Mucosa of gallbladder (tissue), 1 donor: ENCODE measurements at places on chromosomes 16 and 17. TPM values are rescaled to one million over a fixed set of nuclear protein-coding genes. Genes with fewer than 3 reads are reported as not detected.

GRCh38 chr16:14015461-14015860 is 55.7 kb upstream of the MRTFB start:
- DNase-seq = no peak

DNA sequence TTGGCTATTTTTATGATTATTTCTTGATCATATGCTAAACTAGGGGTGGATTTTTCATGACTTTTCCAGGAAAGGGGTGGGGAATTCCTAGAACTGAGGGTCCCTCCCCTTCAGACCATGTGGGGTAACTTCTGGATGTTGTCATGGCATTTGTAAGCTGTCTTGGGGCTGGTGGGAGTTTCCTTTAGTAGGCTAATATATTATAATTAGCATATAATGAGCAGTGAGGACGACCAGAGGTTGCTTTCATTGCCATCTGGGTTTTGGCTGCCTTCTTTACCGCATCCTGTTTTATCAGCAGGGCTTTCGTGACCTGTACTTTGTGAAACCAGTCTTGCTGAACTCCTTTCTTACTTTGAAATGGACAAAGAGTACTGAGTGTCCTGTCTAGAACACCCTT is 40.4 kb upstream of the ABCA5 start:
- no peak for DNase-seq

GRCh38 chr17:33228548-33228947 is 64.5 kb downstream of the ASIC2 start:
- no peak for DNase-seq

DNA sequence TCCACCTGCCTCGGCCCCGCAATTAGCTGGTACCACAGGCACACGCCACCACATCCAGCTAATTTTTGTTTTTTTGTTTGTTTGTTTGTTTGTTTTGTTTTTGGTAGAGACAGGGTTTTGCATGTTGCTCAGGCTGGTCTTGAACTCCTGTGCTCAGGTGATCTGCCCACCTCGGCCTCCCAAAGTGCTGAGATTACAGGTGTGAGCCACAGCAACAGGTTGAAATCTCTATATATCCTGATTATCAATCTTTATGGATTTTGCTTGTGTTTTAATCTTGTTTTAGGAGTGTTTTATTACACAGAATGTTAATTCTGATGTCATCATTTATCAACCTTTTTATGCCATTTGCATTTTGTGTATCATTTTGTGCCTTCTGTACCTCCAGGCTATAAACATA is 48.2 kb downstream of the RAB11FIP4 start:
- DNase-seq = no peak

DNA sequence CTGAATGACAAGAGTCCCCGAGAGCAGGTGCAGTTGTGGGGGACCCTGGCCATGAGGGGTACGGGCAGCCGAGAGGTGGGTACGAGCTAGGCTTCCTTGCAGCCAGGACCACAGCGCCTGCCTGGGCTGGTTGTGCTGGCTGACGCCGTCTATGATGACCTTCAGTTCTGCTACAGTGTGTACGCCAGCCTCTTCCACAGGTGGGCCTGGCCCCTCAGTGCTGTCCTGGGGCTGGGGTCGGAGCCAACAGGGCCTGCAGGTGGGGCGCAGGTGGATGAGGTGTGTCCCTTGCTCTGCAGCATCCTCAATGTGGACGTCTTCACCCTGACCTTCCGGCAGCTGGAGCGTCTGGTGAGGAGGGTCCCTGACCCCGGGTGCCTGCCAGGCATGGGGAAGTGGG is 7.2 kb downstream of the TSR3 start:
- DNase-seq = no peak

GRCh38 chr16:12489357-12489990 is 314.2 kb downstream of the CPPED1 start:
- DNase-seq = no peak

DNA sequence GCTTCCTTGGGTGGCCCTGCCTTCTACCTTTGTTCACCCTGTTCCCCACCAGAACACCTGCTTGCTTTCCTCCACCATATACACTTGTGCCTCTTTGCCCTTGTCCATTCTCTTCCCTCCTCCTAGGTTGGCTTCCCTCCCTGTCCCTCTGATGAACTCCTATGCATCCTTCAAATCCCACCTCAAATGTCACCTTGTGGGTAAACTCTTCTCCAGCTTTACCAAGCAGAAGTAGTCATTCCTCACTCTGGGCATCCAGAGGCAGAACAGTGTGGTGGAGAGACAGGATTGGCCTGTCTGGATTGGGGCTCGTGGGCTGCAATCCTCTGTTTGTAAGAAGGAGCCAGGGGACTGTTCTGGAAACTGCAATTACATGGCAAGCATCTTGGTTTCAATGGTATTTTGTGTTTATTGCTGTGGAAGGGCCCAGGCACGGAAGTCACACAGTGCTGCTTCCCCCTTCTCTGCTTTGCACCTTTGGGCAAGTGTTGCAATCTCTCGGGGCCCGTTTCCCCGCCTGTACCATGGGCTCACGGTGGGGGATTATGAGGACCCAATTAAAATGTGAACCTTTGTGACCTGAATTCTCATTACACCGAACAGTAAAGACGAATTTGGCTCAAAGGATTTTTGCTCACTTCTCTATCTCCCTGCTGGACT is 21.9 kb upstream of the NXPH3 start:
- no peak for DNase-seq

- DNase-seq = peak; percentile 4
Observed at GRCh38 chr17:74527081-74527480, 4.2 kb downstream of the CD300LB start.

The GP1BA gene
- total RNA-seq = not detected

- no peak for DNase-seq
Observed at GRCh38 chr16:63244631-63245030, 1208.4 kb upstream of the CDH8 start.

DNA sequence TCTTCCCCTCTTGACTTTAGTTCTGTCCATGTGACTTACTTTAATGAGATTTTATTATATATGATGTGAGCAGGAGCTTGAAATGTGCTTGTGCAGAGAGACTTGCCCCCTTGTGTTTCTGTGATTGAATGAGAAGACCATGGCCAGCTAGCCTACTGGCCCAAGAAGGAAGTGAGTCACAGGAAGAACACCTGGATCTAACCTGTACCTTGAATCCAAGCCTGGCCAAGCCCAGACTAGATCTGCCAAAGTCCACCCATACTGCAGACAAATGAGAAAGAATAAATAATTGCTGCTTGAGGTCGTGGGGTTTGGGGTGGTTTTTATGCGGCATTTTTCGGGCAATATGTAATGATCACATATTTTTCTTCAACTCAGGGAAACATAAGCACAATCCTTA is 9.6 kb downstream of the ABCA10 start:
- DNase-seq = no peak

GRCh38 chr16:6286176-6286575 is 1046.5 kb upstream of the RBFOX1 start:
- DNase-seq = no peak
